ACHN (cell line): ENCODE measurements at places on chromosomes 2 and 18.

- DNase-seq = no peak
Measured at GRCh38 chr2:142983174-142983573, 105.7 kb downstream of the KYNU start.

DNA sequence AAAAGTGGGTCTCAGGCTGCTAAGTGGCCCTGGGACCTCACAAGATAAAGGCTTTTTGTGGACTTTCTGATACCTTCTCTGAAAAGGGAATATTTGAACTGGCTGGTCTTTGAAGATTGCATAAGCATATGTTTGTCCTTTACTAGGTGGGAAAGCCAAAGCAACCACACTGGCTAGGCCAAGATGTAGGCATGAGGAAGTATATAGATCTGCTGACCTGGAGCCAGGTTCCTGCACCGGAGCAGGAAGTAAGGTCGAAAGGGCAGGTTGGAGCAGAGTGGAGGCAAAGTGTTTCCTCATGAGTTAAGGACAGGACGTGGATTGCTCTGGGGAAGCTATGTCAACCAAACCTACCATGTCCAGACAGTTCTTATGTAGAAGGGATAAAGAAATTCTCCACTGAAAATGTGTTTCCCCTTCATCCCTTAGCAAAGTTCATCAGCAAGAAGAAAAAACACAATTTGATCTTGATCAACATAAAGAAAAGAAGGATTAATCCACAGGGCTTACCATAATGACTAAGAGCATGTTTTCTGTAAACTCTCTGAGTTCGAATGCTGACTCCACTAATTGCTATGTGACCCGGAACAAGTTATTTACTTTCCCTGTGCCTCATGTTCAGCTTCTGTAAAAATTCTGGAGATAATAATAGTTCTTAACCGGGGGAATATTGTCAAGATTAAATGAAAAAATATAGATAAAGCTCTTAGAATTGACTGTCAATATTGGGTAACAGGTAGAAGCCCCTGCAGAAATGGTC, 156.1 kb upstream of the SRD5A2 start:
- no peak for DNase-seq

DNA sequence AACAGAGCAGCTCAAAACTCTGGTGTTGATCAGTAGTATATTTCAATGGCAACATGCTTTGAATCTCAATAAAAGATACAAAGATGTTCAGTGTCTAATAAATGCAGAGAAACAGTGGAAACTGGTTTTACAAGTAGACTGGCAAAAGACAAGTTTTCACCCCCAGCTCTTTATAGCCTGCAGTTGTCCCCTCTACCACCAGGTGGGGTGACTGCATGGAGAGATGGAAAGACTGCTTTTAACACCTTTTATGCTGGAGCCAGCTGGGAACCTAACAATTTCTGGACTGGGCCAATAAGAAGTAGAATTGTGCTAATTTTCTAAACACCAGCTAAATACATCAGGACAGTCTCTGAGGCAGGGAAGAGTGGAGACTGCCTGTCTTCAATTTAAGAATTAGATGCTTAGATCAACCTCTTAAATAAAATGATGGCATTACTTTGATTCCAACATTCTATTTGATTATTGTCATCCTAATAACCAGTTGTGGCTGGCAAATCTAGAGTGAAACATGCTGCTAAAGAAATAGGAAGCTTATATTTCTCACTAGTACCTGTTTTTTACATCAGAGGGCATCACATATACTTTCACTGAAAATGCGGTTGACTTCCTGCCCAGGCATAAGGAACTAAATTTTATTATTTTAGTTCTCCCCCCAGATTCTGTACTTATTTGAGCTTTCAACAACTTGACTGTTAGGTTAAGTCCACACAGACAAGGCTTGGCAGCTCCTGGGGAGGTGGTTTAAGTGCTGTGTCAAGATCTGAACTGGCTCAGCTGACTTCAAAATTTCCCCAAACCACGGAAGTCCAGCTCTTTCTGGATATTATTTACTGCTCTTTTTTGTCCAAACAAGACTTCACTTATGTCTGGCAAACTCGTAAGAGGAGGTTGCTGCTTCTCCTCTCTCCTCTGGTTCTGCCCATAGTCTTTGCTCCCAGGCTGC, 140.5 kb downstream of the TPGS2 start:
- peak; percentile 60 for DNase-seq

GRCh38 chr2:41719756-41720155, 328.1 kb upstream of the PKDCC start:
- DNase-seq = no peak

DNA sequence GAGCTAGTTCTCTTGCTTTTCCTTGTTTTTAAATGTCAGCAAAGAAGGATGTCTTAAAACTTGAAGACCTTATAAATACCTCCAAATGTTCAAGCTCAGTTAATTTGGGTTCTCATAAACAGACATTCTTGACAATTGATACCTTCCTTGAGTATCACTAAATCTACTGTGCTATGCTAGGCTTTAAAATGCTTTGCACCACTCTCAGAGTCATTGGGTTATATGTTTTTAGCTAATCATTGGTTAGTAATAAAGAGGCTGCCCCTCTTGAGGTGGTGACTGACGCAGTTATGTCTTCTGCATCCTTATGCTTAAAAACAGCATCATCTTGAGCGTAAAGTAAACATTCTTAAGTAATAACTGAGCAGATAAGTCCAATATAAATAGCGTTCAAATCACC, 276.0 kb downstream of the AGPS start:
- no peak for DNase-seq

DNA sequence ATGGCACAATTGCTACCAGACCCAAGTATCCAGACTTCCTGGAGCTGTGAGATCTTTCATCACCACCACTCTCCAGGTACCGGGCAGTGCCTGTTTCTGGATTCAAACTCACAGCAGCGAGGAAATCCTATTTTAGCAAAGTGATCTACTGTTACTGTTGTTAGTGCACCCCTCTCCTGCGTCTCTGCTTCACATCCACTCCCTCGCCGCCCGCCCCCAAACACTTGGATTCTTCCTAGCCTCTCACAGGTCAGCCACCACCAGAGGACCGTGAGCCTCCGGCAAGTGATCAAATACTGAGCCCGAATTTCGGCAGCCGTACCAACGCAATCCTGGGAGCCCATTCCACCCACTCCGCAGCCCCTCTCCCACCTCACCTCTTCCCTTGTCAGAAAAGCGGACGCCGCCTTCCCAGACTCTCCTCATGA, 519 bp downstream of the METTL4 start:
- peak; percentile 48 for DNase-seq

- DNase-seq = no peak
Measured at GRCh38 chr2:127673291-127674069, 1.9 kb downstream of the LIMS2 start.

DNA sequence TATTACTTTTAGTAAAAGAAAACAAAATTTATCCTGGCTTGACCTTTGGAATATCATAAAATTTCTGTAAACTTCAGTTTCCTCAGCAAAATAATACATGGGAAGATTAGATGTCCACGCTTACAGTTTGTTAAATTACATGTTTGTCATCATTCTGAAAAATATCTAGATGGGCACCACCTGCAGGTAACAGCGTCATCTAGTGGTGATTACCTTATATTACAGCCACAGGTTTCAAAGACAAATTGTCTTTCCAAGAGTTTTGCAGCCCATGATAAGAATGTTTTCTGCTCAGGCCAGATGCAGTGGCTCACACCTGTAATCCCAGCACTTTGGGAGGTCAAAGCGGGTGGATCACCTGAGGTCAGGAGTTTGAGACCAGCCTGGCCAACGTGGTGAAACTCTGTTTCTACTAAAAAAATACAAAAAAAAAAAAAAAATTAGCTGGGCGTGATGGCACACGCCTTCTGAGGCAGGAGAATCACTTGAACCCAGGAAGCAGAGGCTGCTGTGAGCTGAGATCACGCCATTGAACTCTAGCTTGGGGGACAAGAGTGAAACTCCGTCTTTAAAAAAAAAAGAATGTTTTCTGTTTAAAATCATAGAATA, 96.3 kb upstream of the RASGRP3 start:
- DNase-seq = peak; percentile 19

DNA sequence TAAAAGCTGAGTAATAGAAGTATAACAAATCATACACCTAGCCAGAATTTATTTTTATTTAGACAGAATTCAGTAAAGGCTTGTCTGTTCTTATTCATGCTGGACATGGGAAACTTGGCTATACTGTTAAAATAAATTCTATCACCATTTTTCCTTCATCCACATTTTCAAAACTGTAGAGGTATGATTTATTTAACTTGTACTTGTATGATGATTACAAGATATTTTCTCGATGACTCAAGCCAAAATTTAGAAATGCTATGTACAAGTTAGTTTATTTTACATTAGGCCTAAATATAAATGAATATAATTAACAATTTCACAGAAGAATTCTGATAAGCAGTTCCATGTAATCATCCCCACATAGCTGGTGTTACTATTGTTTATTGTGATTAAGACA, 194.8 kb upstream of the DOK6 start:
- DNase-seq = no peak

DNA sequence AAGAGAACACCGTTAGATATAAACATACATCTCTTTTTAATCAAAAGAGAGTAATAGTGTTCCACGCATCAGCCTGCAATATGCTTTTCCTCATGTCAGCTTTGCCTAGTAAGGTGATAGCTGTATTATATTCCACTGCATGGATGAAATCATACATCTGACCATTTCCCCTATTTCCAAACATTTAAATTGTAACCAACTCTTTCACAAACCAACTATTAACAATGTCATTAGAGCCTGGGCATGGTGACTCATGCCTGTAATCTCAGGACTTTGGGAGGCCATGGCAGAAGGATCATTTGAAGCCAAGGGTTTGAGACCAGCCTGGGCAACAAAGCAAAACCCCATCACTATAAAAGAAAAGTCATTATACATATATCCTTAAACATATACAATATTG, 284.8 kb downstream of the BCL11A start:
- no peak for DNase-seq
